ENCODE measurements at places on chromosomes 3 and 15. TPM values are rescaled to one million over a fixed set of nuclear protein-coding genes. Genes with fewer than 3 reads are reported as not detected.
A peak's percentile ranks its signal among the peaks of the same experiment; 100 is the strongest.

DNA sequence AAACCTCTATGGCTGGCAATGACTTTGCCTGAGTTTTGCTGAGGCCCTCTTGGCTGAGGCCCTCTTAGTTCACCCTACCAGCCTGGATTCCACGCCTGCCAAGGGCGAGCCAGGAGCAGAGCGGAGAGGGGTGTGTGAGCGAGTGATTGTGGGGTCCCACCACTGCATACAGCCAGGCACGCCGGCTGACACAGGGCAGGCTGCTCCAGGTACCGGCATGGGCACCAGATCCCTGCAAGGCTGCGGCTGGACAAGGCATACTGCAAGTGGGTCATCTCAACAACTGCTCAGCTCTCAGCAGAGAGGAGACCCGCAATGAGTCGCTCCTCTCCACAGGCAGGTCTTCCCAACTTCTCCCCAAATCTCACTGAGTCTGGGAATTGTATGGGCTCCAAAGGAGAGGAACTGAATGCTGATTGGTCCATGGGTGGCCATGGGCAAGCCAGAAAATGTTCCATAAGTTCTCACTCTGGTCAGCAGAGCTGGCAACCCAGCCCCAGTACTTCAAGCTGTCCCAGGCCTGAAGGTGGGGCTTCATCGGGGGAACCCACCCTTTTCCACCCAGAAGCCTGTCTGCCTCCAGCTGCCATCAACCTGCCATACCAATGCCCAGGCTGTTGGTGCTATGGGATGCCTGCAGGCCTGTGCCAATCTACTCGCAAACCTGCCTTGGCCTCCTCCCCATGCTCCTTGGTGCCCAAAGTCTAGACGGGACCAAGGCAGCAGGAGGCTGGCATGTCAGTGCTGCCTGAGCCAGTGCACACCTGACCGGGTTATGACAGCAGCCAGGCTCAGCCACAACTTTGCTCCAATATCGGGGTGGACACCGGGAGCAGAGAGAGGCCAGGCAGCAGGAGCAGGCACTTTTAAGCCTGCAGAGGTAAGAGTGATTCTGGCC, 1273.6 kb upstream of the GBE1 start:
- DNase-seq = no peak

Gene CORO2B
- 6.2 TPM for total RNA-seq

DNA sequence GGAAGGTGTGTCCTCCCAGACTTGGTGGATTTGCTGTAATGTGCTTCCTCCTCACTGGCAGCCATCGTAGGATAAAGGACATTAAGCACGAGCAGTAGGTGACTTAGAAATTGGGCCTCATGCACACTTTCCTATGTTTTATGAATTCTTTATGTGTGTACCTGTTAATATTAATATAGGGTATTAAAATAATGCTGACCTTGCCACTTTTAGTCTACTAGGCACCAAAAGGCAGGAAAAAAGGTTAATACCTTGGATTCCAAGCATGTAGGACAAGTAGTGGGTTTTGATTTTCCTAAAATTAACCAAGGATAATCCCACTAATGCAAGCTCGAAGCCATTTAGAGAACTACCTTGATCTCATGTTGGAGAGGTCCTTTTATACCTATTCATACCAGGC, 55.9 kb downstream of the ADAMTSL3 start:
- DNase-seq = no peak

Gene PTX3
- total RNA-seq = 3.0 TPM

DNA sequence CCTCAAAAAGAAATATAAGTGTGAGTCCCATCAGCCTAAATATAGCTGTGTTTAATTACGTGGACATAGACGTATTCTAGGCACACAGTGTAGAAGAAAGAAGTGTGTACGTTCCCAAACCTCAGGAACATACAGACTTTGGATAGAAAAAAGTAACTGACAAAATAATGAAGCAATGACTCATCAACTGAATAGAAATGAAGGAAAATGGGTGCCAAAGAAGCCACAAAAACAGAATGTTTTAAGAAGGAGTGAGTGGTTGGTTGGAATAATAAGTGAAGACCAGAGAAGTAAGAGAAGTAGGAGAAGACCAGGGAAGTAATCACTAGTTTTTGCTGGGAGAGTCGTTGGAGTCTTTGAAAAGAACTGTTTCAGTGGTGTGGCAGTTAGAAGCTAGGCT, 518.1 kb downstream of the ROBO1 start:
- peak; percentile 59 for DNase-seq
